ENCODE measurements at places on chromosomes 11 and 22. TPM values are rescaled to one million over a fixed set of nuclear protein-coding genes. Genes with fewer than 3 reads are reported as not detected.

The SPON1 gene
- 123 TPM for total RNA-seq

DNA sequence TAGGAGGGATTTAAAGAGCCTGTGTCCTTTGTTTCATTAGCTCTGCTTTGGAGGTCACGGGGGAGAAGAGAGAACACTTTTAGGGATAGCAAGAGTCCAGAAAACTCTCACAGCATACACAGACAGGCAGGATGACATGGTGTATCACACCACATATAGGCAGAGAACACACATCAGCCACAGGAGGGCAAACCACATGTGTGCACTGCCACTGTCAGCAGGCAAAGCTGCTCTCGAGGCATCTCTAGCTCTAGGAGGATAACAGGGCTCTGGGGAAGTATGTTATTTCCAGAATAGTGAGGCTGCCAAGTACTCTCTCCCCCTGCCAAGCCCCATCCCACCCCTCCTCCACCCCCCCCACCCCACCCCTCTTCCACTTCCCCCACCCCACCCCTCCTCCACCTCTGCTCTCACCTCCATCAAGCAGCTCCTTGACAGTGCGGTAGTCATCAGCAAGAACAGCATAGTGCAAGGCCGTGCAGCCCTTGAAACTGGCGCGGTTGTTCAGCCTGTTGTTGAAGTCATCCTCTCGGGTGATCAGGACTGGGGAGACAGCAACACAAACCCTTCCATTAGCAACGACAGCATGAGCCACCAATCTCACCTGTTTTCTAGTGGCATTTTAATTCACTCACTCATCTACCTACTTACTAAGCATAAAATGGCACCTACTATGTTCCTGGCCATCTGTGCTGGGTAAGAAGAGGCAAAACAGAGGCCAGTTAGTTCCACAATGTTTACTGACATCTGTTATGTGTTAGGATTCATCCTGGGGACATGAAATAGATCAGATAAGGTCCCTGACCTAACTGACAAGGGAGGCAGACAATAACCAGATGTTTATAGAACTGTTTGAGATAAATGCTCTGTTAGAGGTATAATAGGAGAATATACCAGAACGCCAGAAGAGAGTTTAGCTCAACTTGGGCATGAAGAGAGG is 75.6 kb downstream of the CLPB start:
- DNase-seq = no peak

DNA sequence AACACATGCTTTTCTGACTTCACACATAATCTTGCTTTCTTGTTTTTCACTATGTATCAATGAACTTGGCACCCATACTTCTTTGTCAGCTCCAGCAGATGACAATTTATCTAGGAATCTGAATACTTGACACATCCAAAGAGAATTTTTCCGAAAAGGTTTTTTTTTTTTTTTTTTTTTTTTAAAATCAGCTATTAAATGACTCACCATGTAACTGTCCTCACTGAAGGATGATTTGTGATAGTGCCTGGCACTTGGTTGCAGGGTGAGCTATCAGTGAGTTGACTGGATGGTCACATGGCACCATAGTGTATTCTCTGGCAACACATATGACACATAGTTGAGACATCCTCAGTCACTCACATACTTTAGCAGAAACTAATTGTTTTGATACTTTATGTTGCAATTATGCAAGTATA is 133.4 kb upstream of the E2F8 start:
- no peak for DNase-seq

The CYB5R2 gene
- total RNA-seq = 4.2 TPM

The OR52E4 gene
- total RNA-seq = not detected

The NFAM1 gene
- total RNA-seq = 17.6 TPM

The MISFA gene
- 3.7 TPM for total RNA-seq

The KRTAP5-7 gene
- total RNA-seq = 0.39 TPM

DNA sequence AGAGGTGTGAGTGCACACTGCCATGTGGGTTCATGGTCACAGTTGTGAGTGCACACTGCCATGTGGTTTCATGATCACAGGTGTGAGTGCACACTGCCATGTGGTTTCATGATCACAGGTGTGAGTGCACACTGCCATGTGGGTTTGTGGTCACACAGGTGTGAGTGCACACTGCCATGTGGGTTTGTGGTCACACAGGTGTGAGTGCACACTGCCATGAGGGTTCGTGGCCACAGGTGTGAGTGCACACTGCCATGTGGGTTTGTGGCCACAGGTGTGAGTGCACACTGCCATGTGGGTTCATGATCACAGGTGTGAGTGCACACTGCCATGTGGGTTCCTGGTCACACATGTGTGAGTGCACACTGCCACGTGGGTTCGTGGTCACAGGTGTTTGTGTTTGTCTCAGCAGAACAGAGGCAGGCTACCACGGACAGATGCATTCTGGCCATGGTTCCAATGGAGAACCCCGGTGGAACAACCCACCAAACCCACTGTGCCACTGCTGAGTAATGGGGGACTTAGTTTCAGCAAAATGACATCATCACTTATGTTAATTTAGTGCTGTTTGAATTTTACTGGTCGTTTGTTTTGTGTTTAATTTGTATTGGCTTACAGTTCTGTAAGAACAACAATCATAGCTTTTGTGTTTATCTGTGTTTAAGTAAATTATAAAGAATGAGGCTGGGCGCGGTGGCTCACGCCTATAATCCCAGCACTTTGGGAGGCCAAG is 57.2 kb downstream of the RPS6KA4 start:
- DNase-seq = no peak

DNA sequence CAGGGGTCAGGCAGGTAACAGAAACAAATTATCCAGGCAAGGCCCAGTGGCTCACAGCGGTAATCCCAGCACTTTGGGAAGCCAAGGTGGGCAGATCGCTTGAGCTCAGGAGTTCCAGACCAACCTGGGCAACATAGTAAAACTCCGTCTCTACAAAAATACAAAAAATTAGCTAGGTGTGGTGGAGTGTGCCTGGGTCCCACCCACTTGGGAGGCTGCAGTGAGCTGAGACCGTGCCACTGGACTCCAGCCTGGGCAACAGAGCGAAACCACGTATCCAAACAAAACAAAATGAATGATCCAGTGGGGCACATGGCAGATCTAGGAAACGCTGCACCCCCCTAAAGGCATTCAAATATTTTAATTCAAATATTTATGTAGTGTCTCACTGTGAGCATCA is 9.9 kb downstream of the NUMA1 start:
- no peak for DNase-seq

DNA sequence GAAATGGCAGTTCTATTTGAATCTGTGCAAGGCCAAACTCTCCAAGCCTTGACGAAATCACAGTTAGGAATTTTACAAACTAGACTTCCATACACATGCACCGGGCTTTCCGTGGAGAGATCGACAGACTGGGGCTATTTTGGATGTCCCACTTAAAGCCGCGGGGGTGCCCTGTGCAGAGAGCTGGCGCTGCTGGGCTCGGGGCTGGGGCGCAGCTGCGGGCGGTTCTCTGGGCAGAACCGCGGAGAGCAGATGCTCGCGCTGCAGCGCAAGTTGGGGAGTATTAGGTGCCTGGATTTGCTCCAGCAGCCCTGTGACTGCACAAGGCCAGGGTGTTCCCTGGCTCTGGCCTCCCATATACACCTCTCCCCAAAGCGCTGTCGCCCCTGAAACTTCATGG is 67.2 kb downstream of the SPATA19 start:
- no peak for DNase-seq

DNA sequence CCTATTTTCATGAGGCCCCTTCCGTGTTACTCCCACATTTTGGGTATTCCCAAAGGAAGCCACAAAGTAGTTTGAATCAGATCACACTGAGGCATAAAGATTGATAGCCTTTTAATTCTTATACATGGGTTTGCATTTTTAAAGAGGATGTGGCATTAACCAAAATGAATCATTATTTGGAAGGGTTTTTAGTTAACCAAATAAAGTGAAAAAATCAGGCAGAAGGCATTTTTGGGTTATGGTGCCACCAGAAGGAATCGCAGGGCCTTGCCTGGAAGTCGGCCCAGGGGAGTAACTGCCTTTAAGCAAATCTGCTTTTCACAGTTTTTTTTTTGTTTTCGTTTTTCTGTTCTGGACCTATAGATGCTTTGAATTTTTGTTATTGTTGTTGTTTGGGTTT is 55.4 kb downstream of the HSD17B12 start:
- no peak for DNase-seq

The OR2D2 gene
- total RNA-seq = not detected

- DNase-seq = no peak
These were observed 77.2 kb upstream of the FTH1 start for GRCh38 chr11:62044639-62045121.

- DNase-seq = peak; percentile 39
These were observed 10.1 kb upstream of the B4GALNT4 start for GRCh38 chr11:359181-359714.

The C1QTNF4 gene
- total RNA-seq = 1.1 TPM

The FREY1 gene
- total RNA-seq = 1.4 TPM

All from mesenteric fat pad (tissue), 1 donor.